ENCODE measurements at places on chromosomes 1 and 21. TPM values are rescaled to one million over a fixed set of nuclear protein-coding genes. Genes with fewer than 3 reads are reported as not detected.

UMODL1 gene
- polyA plus RNA-seq, result 0.04 TPM

DNA sequence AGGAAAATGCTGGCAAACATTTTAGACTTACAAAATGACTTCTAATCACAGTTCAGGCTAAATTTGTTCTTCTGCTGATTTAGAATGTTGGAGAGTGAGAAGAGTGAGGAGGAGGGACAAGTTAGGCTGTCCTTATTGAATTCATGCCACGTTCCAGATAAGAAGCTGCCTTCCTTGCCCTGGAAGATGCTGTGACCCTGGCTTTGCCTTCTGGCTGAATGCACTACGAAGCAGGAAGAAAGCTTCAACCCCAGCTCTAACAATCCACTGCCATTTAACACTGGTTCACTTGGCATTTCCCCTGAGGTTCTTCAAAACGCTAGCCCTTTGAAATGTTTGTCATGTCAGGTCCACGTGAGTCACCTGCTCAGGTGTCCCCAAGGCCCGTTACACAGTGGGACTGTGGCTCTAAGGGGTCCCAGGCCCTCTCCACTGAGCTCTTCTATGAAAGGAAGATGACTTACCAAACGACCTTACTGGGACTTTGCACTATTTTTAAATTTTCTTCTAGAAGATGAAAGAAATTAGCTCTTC is 30.0 kb upstream of the LRRC8C start:
- no peak for DNase-seq

- peak; percentile 18 for DNase-seq
Measured at GRCh38 chr21:39314143-39315027, 953 bp upstream of the BRWD1 start.

NHLH2 gene
- polyA plus RNA-seq, result not detected

- no peak for DNase-seq
Measured at GRCh38 chr1:58908561-58909560, 125.0 kb upstream of the JUN start.

HSD3B2 gene
- not detected for polyA plus RNA-seq

KRTAP21-2 gene
- polyA plus RNA-seq, result not detected

ZMYND12 gene
- polyA plus RNA-seq, result 0.45 TPM

- DNase-seq, result no peak
Measured at GRCh38 chr21:15062606-15062965, 2.2 kb downstream of the NRIP1 start.

Data from naive B cell (primary cell).